ENCODE measurements at places on chromosomes 6 and 20.

GRCh38 chr20:61749406-61750075 lies 316.1 kb downstream of the TAF4 start:
- DNase-seq: no peak

- no peak for DNase-seq
These were observed 7.9 kb upstream of the WFDC10A start for GRCh38 chr20:45621593-45621992.

- DNase-seq: no peak
These were observed 265.0 kb upstream of the MARCKS start for GRCh38 chr6:113591896-113592827.

DNA sequence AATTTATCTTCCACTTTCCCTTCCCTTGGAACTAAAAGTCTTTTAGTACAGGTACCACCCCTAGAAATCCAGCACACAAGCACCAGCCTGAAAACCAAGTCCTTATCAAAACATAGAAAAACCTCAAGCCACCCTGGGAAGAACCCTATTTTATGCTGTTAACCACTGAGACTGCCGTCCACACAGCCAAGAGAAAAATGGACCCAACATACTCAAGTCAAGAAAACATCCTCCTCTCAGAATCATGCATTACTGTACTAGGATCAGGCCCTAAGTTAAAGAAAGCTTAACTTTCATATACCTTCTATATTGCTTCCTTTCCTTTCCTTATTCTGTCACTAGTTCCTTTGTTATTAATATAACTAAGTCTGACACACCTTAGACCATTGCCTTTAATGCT lies 16.9 kb upstream of the GOPC start:
- DNase-seq: no peak

- DNase-seq: peak; percentile 73
These were observed 67.4 kb downstream of the ALDH8A1 start for GRCh38 chr6:134882426-134883038.

DNA sequence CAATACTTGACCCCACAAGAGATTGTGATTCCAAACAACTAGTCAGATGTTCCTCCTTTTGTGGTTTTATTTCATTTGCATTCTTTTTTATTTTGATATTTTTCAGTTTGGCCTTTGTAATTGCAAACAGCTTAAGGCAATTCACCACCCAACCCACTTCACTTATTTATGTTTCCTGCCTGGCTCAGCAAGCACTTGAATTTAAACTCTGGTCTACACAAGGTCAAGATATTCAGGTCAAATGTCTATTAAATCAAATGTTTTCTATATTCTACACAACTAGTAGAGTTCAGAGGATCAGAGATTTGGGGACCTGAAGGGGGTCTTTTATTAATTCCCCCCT lies 100.1 kb downstream of the SGK1 start:
- DNase-seq: no peak

- DNase-seq: peak; percentile 63
These were observed 20.0 kb upstream of the NFATC2 start for GRCh38 chr20:51562332-51563173.

- no peak for DNase-seq
These were observed 46.3 kb downstream of the CYP39A1 start for GRCh38 chr6:46606338-46606737.

GRCh38 chr6:142764311-142764710 lies 180.7 kb downstream of the HIVEP2 start:
- DNase-seq: no peak

DNA sequence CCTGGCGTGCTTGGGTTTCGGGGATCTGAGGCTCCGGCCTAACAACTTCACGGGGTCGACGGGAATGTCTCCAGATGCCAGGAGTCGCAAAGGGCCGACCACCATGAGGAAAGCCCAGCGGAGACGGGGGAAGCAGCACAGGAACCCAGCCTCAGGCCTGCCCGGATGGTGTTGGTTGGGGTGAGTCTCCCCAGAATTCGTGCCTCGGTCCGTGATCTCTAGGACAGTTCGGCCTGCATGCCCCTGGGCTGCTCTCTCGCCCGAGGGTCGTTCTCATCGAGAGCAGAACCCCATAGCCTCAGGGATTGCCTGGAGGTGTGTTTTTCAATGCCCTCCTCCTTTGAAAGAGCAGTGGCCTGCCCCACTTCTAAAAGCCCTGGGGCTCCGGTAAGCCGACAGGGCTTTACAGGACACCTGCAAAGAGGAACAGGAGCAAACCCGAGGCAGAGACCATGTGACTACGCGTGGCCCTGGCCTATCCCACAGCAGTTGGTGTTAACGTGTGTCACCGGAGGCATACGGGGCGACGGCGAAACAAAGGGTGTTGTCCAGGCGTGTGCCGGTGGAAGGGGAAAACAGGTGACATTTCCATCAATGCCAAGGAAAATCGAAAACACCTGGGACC lies 973.1 kb upstream of the DEFB115 start:
- DNase-seq: no peak

- DNase-seq: no peak
These were observed 12.8 kb upstream of the DDO start for GRCh38 chr6:110428153-110428552.

GRCh38 chr6:99514089-99514488 lies 1.1 kb downstream of the USP45 start:
- DNase-seq: no peak

- no peak for DNase-seq
These were observed 159.9 kb upstream of the PCSK2 start for GRCh38 chr20:17066902-17067301.

- DNase-seq: no peak
These were observed 48.3 kb downstream of the ZDHHC14 start for GRCh38 chr6:157429248-157429647.

DNA sequence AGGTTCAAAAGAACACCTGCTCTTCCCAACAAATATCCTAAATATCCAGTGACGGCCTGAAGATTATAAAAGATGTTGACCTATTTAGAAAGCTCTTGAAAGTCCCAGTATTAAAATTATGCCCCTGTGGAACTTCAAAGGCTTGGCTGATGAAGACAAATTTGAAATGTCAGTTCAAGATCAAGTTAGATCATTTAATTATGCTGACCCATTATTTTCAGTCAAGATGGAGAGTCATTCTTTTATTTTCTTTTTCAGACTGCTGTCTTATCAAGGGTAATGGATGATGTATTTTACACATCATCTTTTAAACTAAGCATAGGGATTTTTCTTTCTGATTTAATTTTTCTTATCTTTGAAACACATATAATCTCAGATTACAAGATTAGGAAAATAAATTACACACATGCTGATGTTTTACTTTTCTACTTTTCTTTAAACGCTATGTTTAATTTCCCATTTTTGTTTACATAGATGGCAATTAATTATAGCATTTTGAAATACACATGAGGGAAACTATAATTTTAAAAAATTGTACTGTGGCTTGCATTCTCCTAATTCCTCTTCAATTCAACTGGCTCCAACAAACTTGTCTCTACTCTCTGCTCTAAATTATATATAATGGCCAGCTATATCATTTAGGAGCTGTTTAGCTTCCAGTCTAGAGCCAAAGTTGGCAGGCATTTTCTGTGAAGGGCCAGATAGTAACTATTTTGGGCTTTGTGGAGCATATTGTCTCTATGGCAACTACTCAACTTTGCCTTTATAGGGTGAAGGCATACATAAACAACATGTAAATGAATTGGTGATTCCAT lies 123.7 kb downstream of the RCAN2 start:
- DNase-seq: no peak

DNA sequence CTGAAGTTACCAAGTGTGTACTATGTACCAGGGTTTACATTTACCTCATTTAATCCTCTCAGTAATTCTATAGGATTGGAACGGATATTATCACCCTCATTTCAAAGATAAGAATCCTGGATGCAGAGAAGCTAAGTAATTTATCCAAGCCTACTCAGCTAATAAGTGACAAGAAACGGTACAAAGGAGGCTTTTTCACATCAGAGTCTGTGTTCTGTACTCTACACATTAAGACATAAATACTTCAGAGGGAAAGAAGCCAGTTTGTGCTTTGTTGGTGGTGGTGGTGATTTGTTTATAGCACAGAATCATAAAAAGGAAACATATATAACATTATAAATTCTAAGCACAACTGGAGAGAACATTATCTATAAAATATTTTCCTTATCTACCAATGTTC lies 88.3 kb upstream of the HMGCLL1 start:
- no peak for DNase-seq

DNA sequence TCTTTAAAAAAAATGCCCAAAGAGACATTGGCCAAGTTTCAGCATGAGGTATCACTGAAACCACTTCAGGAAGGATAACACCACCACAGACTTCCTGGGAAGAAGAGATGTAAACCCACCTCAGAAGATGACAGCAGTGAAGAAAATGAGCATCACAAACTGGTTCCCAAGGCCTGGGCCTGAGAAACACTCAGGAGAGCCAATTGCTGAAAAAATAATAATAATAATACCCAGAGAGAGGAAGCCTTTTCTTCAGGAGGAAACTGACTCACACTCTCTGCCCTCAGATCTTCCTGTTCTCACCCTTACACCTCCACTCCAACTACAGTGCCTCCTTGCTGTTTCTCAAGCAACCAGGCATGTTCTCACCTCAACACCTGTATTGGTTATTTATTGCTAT lies 68.1 kb upstream of the MAFB start:
- DNase-seq: no peak

- no peak for DNase-seq
These were observed 56.0 kb downstream of the MDN1 start for GRCh38 chr6:89763550-89763949.
